Transverse colon (tissue), 4 donors: ENCODE measurements at places on chromosomes 1 and 21. TPM values are rescaled to one million over a fixed set of nuclear protein-coding genes. Genes with fewer than 3 reads are reported as not detected.

- DNase-seq: no peak
Observed at GRCh38 chr1:4951601-4952000, 297.2 kb downstream of the AJAP1 start.

DNA sequence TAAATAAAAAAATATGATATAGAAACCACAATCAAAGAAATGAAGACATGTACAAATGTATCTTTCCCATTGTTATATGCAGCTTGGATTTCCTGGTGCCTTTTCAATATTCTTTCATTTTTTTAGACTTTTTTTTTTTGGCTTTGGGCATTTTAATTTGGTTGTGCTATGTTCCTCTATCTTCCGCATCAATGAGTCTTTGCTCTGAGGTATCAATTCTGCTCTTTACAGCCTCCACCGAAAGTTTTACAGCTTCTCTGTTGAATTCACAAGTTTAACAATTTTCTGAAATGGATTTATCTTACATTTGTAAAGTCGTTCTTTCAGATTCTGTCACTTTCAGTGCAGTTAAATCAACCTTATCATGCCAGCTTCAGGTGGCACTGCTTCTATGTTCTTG is 50.5 kb downstream of the OMA1 start:
- no peak for DNase-seq

DNA sequence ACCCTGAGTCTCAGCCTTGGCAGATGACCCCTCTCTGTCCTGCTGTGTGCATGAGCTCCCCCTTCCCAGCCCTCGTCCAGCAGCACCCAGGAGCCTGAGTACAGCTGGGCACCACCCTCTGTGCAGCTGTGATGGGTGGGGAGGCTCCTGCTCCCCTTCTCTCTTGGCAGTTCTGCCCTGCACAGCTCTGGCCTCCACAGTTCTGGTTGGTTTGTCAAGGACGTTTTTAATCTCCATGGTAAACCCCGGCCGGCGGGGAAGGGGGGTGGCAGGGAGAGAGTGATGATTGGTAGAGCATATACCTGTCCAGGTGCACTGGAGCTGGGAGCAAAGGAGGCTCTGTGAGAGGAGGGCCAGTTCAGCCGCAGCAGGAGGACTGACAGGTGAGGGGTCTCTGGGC is at the start of gene CLCNKA:
Gene CLCNKA (plus strand): TSS at position 356 of the 400 bp plus-strand sequence. CDS start 584 bp downstream, outside the sequence.
- DNase-seq: no peak

- no peak for DNase-seq
Observed at GRCh38 chr1:114892194-114892918, 37.7 kb downstream of the SYCP1 start.

DNA sequence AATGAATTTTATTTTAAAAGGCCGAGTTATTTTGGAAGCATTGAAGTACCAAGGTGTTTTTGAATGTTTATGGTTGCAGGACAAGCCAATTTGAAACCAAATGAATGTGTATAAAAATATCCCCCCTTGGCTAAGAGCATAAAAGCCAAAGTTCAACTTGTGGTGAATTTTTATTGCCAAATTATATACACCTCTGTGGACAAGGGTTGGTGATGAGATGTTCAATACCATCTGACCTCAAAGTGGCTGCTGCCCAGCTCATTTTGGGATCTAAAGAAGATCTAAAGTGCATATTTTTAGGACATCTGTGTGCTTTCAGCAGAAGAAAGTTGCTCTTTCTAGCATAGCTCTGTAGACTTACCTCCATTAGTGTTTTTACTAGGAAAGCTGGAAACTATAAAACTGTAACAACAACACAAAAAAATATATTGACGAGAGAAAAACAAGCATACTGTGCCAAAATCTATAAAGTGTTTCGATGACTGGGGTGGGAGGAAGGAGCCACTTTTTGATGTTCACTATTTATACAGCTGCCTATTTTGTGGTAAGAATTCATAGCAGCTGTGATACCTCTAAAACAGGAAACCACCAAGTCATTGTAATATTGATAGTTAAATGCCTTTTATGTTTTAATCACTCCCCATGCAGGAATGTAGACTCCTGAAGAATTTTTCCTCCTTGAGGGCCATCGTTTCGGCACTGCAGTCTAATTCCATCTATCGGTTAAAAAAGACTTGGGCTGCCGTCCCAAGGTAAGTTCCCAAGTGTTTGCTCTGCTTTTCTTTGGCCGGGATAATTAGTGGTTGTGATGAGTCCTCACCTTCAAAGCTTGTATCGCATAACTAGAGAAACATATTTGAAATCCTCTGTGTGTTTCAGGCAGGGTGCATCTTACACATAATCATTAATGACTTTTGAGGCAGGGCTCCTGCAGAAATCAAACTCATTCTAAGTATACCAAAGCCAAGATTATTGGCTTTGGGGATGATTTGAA is 83.2 kb downstream of the RGL1 start:
- DNase-seq: no peak

DNA sequence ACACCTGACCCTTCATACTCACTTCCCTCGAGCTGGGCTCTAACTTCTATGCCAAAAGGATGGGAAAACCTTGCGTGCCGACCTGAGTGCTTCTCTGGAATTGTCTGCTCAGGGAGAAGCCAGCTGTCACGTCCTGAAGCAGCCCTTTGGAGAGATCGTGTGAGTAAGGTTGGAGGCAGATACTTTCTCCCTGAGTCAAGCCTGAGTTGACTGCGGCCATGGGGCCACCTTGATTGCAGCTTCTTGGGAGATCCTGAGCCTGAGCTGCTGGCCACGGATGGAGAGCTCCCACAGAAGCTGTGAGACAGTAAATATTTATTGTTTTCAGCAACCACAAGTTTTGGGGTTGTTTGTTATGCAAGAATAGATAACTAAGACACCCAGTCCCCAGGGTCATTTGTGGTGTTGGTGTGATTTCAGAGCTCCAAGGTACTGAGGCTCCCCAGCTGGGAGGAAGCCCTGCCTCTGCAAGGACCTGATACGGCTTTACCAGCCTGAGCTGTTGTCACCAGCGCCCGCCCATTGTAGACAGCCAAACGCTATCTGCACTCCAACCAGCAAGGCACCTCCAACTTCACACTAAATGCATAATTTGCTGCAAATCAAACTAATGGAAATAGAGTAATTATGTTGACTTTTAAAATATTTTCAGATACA is 531.6 kb downstream of the PTPRU start:
- no peak for DNase-seq

DNA sequence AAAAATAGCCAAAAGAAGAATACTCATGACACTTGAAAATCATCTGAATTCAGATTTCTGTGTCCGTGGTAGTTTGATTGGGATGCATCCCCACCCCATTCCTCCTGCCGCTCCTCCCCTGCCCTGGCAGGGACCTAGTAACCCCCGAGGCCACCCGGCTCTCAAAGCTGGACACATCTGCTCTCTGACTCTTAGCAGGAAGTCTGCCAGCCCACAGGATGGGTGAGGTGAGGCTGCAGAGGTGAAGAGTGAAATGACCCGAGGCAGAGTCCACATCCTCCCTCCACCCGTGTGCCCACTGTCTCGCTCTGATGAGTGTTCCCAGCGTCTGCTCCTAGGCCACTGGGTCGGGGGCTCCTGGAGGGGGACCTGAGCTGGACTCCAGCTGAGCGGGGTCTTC is 308.5 kb upstream of the VAMP3 start:
- DNase-seq: no peak

The CDC20 gene
- 38.4 TPM for total RNA-seq

The B4GALT2 gene
- total RNA-seq: 17.9 TPM
